ENCODE measurements at places on chromosomes 3 and 15.

DNA sequence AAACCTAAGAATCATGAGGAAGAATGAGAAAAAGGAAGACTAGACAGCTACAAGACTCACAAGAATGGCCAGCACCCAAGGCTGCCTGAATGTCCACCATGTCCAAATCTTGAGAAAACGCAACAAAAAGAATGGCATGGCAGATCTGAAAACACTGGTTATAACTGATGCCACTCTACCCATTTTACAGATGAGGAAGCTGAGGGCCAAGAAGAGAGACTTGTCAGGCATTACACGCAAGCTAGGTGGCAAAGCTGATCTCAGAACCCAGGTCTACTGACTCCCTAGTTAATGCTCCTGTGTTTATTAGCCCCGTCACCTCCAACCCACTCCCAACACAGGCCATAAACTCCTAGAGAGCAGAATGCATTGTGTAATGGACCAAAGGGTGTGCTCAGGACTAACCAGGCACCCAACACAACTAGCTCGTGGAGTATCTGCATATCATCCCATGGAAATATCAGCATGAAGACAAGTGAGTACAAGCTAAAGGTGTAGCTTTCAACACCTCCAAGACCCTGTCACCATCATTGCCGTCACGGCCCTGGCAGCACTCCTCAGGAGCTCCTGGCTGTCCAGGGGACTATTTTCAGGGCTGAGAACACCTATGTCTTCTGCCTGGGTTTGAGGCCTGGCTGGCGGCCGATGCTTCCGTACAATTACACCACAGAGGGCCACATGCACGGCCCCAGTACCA is 111.7 kb downstream of the XXYLT1 start:
- no peak for DNase-seq

DNA sequence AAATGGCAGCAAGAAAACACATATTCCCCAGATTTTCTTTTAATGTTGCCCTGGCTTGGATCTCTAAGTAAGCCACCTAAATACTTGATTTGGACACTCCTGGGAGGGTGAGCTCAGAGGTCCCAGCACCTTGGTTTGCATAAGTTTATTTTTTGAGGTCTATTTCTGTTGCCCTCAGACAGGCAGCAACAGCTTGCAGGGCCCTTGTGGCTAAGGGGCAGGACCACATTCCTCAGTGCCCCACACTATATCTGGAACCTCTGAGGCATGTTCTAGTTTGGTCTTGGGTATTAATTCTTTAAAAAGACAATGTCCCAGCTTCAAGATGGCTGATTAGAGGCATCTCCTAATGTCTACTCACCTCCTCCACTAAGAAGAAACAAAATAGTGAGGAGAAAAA is 57.5 kb downstream of the IGSF11 start:
- no peak for DNase-seq

DNA sequence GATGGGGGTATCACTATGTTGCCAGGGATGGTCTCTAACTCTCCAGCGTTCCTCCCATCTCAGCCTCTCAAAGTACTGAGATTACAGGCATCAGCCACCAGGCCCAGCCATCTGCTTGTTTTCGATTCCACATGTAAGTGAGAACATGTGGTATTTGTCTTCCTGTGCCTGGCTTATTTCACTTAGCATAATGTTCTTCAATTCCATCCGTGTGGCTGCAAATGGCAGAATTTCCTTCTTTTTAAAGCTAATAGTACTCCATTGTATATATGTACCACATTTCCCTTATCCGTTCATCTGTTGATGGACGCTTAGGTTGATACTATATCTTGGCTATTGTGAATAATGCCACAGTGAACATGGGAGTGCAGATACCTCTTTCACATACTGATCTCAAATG is 70.6 kb downstream of the ASB7 start:
- DNase-seq, result no peak

GRCh38 chr15:45616901-45617323 is 17.9 kb upstream of the SQOR start:
- DNase-seq, result no peak

DNA sequence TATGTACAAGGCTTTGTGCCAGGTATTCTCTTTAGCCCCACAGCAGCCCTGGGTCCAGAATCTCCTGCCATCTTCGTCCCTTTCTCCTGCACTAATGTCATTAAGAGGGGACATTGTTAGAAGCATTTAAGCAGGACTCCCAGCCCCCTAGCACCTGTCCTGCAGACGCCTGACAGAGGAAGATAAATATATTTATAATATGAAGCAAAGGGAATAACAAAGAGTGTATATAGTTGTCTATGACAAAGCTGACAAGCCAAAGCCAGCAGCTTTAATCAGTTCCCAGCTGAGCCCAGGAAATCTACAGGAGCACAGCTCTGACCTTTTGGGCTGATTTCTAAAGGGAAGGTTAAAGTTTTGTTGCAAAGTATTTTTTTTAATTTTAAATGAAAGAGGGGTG is 96.0 kb downstream of the MEGF11 start:
- no peak for DNase-seq

GRCh38 chr3:15602146-15602536 is 596 bp downstream of the BTD start:
- no peak for DNase-seq

DNA sequence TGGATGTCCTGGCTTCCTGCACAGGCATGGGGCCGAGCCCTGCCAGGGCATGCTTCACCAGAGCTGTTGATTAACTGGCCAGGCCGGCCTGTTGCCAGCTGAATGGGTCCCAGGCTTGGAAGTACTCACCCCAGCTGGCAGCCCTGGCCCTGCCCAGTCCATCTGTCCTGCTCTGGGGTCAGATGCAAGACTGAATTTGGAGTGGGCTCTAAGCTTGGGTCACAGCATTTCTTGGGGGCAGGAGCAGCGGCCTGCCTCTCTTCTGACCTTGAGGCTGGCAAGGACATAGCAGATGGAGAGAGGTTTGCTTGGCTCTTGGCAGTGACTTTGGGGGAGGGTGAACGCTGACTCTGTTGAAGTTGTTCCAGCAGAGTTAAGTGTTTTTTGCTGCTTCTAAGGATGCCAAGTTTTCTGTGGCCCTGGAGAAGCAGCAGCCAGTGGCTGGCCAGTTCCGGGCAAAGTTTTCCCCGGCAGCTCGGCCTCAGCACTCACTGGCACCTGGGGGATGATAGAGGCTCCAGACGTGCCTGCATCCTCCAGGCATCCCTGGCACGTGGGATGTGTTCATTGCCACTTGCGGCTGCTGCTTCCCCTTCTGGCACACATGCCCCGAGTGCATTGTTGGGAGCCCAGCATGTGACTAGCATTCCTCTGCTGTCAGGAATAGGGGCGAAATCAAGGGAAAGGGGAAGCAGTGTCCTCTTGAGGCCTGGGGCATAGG is 22.9 kb downstream of the PDIA5 start:
- no peak for DNase-seq

- DNase-seq, result no peak
These were observed 186.0 kb upstream of the LPP start for GRCh38 chr3:187967993-187968392.

DNA sequence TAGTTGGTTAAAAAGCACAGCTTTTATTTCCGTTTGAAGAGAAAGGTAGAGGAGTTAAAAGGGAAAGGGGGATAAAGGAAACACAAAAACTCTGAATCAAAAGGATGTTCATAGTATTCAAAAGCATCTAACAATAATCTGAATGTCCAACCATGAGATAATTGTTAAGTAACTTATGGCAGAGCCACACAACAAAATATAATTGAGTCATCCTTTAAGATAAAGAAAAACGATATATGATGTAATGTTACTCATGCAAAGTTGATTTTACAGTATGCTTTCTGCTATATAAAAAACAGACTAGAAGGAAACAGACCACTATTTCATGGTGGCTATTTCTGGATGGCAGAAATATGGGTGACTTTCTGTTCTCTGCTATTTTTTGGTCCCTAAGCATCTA is 3.9 kb downstream of the XPC start:
- no peak for DNase-seq

GRCh38 chr3:38611866-38612265 is 37.6 kb downstream of the SCN5A start:
- no peak for DNase-seq

GRCh38 chr3:133514418-133514817 is 59.1 kb upstream of the CDV3 start:
- DNase-seq, result no peak

- DNase-seq, result no peak
These were observed 21.3 kb upstream of the SEC62 start for GRCh38 chr3:169945313-169945712.

- DNase-seq, result no peak
These were observed 18.5 kb downstream of the GRAMD2A start for GRCh38 chr15:72178976-72179585.

- DNase-seq, result no peak
These were observed 43.8 kb downstream of the TKT start for GRCh38 chr3:53211706-53212702.

GRCh38 chr3:184455991-184456390 is 76.1 kb downstream of the CHRD start:
- DNase-seq, result no peak

DNA sequence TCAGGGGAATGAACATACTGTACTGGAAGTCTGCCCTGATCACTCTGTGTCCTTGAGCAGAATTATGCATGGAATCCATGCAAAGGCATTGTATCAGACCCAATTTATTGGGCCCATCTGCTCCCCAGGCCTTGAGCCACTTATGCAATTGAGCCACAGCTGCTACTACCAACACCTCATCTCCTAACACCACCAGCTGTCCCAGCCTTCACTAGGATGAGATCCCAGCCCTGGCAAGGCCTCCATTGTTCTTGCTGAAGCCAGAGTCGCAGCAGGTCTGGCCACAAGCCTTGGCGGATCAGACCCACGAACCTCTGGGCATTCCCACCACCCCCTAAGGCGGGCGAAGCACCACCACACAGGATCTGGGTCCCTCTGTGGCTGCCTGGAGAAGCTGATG is 9.2 kb upstream of the NME9 start:
- no peak for DNase-seq

DNA sequence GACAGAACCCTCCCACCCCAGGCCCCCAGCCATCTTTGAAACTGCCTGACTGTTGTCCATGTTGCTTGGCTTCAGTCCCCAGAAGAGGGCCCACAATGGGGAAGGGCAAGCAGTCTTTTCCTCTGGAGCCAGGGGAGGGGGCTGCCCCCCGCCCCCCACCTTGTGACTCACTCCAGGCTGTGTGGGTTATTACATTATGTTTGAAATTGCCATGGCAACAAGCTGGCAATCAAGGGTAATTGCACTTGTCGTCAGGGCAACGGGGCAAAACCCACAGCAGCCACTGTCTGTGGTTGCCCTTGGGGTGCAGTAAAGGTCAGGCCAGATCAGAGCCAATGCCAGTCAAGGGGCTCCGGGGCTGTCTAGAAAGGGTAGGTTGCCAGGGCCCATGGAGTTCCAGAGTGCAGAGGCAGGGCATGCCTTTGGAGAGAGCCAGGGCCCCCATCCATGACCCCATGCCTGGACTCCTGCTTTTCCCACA is 3.1 kb upstream of the CAMKV start:
- DNase-seq, result no peak

- DNase-seq, result no peak
These were observed 65.6 kb downstream of the CCNL1 start for GRCh38 chr3:157094301-157094700.

DNA sequence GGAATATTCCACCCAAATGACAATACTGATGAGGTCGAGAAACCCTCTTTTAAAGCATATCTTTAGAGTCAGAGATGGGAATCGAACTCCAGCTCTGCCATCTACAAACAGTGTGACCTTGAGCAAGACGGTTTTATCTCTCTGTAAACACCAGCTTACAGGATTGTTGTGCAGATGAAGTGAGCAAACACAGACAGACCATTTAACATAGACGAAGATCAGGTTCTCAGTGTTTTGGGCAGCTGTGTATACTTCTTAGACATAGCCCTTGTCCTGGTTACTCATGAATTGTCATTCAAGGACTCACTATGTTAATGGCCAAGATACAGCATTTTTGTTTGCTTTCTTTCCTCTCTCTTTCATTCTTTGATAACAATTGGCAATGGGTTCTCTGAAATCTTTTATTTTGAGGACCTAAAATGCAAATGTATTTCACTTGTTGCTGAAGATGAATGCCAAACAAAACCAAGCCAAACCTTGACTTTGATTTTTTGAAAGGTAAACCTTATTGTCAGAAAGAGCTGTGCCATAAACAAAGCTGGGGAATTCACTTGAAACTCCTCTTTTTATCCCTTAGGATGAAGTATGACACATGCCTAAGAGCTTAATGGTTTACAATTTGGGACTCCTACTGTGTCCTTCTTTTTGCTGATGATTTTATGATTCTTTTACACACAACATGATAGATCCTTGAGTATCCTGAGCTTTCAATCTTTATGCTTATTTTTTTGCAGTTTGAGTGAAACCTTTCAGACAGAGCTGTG is 250.0 kb upstream of the PDZRN3 start:
- no peak for DNase-seq

DNA sequence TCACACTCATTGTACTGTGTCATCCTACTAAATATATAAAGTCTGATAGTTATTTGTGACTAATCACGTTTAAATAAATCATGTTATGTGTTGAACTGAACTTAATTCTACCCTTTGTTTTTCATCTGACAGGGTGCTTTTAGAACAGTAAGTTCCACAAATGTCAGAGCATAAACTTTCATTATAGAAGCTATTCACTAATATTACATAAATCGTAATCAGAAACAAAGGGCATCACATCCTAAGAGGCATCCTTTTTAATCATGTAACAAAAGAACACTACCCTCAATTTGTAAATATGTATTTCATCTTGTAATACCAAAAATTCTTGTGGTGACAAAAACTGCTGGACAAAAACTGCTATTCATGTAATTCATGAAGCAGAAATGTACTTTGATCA is 50.8 kb downstream of the KCNH8 start:
- DNase-seq, result no peak

DNA sequence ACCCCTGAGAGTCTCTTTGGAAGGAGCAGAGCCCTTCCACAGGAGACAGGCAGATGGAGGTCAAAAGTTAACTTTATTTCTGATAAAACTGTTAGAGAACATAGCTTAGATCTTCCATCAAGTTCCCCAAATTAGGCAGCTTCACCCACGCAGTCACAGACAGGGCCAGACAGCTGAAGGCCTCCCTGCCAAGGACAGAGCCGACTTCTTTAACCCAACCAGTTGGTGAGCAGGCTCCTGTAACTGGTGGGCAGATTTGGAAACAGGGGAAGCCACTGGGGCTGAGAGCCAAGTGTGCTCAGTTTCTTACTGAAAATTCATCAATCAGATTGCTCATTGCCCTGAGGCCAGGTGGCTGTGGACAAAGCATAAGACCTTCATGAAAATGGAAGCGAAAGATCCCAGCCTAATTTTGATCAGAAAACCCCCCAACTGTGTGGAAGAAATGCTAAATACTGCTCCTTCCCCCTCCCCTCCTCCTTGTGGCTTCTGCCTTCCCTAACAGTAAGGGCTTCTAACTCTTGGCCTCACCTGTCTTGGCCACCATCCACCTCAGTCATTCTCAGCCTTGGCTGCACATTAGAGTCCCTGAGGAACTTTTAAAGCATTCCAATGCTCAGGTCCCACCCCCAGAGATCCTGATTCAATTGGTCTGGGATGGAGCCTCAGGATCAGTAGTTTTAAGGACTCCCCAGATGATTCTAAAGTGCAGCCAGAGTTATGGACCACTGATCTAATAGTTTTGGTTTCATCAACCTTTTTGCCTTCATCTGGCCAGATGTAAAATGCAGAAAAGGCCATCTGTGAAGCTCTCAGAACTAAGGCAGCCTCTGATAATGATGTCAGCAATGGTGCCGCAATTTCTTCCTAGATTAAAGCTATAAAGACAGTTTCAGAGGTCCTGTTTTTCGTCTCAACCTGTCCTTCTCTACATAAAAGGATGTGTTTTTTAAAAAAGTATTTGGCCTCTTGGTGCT is 11.5 kb downstream of the CLRN1 start:
- DNase-seq, result no peak

- no peak for DNase-seq
These were observed 6.8 kb upstream of the ZNF770 start for GRCh38 chr15:34994925-34995324.

Measured in NCI-H1048 (cell line).